ENCODE measurements at places on chromosomes 3 and 15. TPM values are rescaled to one million over a fixed set of nuclear protein-coding genes. Genes with fewer than 3 reads are reported as not detected.

- no peak for DNase-seq
Observed at GRCh38 chr3:71269906-71270305, 313.6 kb downstream of the FOXP1 start.

DNA sequence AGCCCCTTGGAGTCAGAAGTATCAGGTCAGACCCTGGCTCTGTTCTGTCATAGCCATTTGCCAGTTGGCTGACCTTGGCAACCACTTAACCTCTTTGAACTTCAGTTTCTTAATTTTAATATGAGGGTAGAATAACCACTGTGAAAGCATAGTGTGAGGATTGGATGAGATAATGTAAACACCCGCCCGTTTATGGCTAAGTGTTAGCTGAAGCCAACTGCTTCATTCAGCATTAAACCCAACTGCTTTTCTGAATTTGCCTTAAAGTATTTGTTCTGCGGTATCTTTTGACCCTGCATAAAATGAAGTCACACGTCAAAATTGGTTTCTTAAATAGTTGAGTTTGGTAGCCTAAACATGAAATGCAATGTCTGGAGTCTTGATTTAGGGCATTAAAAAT is 121.5 kb upstream of the ABHD17C start:
- DNase-seq = no peak

The ANO10 gene
- 32.5 TPM for total RNA-seq

GRCh38 chr3:61333192-61333961 is 82.1 kb upstream of the FHIT start:
- no peak for DNase-seq

The SLC51B gene
- not detected for total RNA-seq

DNA sequence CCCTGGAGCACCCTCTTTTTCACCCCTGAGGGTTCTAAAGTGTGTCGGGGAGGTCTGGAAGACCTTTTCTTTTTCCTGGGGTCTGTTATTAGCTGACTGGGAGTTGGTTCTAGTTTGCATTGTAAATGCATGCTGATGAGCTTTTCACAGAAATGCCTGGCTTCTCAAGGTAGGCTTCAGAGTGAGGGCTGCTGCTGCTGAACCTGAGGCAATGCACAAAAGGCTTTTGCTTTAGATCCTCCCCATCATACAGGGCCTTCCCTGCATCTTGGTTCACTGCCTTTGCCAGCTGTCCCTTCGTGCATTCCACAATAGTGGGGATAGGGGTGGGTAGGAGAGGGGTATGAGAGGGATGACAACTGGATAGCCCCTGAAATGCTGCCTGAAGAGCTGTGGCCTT is 46.6 kb downstream of the FAH start:
- DNase-seq = no peak

DNA sequence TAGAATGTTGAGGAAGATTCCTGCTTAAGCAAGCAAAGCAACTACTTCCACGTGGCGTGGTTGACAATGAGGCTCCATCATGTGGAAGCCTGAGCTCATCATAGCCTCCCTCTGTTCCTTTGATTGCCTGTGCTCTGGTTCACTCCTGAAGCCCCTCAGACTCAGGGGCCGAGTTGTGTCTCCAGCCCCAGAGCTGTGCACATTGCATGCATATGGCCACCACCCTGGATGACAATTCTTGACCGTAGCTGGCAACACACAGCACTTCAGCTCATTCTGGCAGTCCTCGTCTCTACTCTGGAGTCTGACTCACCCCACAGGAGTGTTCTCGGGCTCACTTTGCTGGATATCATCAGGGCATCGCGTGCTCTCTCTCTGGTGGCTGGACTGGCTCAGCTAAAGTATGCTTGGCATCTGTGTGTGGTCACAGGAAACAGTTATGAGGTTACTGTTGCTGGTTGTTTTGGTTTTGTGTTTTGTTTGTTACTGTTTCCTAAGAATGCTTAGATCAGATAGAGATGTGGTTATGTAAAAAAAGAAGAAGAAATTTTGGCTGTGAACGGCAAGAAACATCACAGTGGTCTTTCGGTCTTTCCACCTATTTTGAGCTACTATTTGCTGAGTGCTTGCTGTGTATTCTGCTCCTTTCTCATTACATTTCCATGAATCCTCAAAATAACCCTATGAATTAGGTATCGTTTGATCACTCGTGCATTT is 41.6 kb upstream of the MRPS22 start:
- no peak for DNase-seq

DNA sequence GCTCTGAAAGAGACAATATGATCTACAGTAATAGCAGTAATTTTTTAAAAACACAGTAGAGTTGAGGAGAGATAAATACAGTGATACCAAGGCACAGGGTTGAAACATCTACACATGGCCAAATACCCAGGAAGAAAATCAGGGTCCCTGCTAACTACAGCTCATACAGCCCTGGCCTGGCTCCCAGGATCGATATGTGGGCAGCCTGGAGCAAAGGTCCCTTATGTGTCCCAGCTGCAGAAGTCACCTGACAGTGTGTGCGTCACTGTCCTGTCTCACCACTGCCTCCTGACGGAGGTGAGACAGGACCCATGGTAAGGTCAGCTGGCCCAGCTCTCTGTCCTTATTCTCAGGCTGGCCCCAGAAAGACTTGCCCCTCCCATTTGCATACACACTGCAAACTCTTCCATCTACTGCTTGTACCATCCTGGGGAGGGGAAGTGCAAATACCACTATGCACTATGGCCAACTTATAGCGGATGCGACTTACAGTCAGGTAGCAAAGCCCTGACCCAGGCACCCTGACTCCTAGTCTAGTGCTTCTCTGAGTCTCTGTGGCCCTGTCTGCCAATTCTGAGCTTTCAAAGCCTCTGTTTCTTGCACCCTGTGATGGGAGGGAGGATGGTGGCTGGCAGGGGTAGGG is 22.0 kb upstream of the BCL2L10 start:
- DNase-seq = no peak

DNA sequence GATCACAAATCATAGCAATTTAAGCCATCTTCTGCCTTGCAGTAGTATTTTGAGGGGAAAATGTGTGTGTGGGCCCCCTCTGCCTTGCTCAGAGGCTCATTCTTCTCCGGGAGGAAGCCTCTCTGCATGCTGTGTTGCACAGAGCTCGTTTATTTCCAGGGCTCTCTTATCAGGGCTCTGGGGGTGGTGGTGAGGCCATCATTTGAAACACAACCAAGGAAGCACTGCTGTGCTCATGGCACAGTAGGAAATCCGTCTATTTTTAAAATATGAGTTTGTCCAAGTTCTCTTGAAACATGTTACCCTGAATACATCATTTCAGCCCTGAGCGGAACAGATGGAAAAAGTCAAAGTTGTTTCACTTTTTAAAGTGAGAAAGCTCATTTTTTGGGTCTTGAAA is 369.0 kb upstream of the CFAP20DC start:
- DNase-seq = no peak

The A4GNT gene
- not detected for total RNA-seq

DNA sequence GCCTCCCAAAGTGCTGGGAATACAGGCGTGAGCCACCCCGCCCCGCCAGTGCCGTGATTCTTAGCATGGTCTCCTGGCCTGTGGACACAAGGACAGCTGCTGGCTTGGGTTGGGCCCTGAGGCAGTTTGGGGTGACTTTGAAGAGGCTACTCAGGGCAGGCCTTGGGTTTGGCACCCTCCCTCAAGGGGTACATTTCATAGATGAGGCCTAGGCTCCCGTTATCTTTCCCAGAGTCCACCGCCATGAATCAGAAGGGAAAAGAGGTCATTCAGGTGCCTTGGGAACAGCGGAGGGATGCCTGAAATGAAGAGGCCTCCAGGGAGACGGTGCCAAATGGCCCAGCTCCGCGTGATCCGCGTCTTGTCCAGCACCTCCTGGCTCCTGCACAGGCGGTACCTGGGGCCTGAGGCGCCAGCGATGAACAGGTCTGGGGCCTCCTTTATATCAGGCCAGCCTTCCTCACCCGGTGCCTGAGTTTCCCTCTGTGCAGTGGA is 9.3 kb downstream of the GNAI2 start:
- peak; percentile 32 for DNase-seq

- no peak for DNase-seq
Observed at GRCh38 chr3:124318014-124318413, 326.1 kb upstream of the ROPN1 start.

DNA sequence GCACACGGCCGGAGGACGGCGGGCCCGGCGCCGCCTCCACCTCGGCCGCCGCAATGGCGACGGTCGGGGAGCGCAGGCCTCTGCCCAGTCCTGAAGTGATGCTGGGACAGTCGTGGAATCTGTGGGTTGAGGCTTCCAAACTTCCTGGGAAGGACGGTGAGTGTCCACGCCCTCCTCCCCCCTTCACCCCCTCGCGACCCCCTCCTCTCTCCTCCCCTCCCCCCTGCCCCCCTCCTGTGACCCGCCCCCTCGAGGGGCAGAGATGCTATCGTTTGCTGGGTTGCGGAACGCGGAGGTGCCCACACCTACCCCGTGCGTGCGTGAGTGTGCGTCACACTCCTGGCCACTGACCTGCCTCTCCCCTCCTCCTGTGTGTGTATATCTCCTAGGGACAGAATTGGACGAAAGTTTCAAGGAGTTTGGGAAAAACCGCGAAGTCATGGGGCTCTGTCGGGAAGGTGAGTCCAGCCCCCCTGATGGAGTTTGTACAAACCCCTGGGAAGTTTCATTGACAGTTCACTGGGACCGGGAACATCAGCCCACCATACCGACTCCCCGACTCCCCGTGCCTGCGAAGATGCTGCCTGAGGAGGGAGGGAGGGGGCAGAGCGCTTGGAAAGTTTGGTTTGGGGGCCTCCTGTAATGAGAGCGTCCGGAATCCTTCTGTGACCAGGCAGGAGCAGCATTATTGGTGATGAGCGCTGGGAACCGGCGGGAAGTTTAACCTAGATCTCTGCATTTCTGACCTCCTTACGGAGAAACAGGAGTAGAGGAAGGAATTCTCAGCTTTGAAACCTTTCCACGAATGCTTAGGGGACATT is 795 bp upstream of the SCAANT1 start:
- peak; percentile 54 for DNase-seq

The MYO5C gene
- total RNA-seq = 22.3 TPM

The EPHB1 gene
- total RNA-seq = 9.1 TPM

DNA sequence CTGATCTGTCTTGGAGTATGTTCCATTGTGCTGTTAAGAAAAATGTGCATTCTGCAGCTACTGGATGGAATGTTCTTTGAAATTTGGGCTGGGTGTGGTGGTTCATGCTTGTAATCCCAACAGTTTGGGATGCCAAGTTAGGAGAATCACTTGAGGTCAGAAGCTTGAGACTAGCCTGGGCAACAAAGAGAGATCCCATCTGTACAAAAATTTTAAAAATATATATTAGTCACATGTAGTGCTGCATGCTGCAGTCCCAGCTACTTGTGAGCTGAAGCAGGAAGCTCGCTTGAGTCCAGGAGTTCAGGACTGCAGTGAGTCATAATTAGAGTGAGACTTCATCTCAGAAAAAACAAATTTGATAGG is 62.8 kb upstream of the PLSCR4 start:
- no peak for DNase-seq

The ZNF80 gene
- not detected for total RNA-seq

- no peak for DNase-seq
Observed at GRCh38 chr3:144173491-144173890, 201.9 kb downstream of the DIPK2A start.

GRCh38 chr3:13584901-13585300 is 36.0 kb downstream of the FBLN2 start:
- DNase-seq = no peak

The EPHB3 gene
- 2.3 TPM for total RNA-seq

The CD80 gene
- not detected for total RNA-seq

The SAXO2 gene
- total RNA-seq = 1.4 TPM

DNA sequence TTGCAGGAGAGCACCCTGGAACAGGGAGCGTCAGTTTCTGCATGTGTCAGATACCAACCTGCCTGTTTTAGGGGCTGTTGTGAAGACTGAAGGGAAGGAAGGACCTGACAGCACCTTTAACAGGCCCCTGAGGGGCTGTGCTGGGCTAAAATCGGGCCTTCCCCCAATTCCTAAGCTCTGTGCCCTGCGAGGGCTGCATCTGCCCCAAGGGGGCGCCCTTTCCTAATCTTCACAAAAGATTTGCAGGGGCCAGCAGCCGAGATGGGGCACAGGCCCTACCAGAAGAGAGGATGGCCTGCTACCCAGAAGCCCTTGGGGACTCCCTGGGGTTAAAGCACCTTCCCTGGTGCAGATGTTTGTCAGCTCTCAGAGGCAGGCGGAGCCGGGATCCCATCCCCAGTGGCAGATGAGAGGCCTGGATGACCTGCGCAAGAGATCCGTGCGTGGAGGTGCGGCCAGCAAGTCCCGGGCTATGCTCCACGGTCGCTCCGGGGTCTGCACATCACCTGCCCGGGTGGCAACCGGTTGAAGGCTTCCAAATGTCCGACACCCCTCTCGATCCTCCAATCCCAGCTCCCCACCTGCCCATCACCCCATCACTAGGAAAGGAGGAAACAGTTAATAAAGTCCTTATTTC is 53.6 kb downstream of the RHCG start:
- peak; percentile 89 for DNase-seq

The DNAH12 gene
- 0.02 TPM for total RNA-seq

- DNase-seq = peak; percentile 26
Observed at GRCh38 chr15:33068511-33068990, 126.0 kb downstream of the FMN1 start.

GRCh38 chr3:124960105-124960504 is 25.6 kb upstream of the MUC13 start:
- no peak for DNase-seq

DNA sequence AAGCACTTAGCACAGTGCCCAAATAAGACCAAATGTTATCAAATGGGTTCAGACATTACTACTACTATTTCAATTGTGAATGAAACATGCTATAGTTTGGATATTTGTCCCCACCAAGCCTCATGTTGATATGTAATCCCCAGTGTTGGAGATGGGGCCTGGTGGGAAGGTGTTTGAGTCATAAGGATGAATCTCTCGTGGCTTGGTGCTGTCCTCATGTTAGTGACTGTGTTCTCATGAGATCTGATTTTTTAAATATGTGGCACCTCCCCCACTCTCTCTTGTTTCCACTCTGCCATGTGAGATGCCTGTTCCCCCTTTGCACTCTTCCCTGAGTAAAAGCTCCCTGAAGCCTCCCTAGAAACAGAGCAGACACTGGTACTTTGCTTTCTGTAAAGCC is 148.7 kb upstream of the TGFBR2 start:
- no peak for DNase-seq

GRCh38 chr3:122754929-122755328 is 38.7 kb downstream of the HSPBAP1 start:
- DNase-seq = peak; percentile 54

GRCh38 chr3:116354382-116354781 is 90.9 kb downstream of the LSAMP start:
- no peak for DNase-seq

The BFSP2 gene
- total RNA-seq = not detected
